ENCODE measurements at places on chromosomes 2 and 18.

- no peak for DNase-seq
Observed at GRCh38 chr2:120272763-120273481, 20.3 kb downstream of the RALB start.

DNA sequence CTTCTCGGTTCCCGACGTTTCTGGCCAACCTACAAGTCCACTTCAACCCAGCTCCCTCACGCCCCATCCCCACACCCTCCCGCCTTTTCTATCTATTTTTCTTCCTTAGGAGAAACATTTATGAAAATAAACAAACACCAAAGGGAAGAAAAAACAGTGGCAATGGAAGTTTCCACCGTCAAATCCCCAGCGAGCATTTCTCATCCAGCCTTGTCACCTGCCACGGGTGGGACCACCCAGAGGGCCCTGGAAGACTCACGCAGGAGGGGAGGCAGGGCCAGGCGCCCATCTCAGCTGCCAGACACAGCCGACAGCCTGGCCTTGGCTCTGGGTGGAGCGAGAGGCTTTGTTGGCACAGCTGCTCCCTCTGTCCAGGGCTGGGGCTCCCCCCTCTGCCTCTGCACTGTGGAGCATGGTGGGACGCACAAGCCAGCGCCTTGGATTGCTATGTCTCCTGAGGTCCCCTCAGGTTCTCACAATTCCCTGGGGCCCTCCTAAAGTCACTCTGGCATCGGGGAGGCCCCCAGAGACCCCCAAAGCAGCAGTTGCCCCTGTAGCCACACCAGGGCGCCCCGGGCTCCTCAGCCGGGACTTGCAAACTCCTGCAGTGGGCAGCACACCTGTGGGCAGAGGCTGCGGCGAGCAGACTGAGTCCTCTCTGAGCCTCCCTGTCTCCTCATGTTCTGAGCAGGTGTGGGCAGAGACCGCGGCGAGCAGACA is 395.7 kb upstream of the SALL3 start:
- DNase-seq = no peak

GRCh38 chr2:43905371-43905803 is 66.6 kb downstream of the ABCG8 start:
- DNase-seq = no peak

DNA sequence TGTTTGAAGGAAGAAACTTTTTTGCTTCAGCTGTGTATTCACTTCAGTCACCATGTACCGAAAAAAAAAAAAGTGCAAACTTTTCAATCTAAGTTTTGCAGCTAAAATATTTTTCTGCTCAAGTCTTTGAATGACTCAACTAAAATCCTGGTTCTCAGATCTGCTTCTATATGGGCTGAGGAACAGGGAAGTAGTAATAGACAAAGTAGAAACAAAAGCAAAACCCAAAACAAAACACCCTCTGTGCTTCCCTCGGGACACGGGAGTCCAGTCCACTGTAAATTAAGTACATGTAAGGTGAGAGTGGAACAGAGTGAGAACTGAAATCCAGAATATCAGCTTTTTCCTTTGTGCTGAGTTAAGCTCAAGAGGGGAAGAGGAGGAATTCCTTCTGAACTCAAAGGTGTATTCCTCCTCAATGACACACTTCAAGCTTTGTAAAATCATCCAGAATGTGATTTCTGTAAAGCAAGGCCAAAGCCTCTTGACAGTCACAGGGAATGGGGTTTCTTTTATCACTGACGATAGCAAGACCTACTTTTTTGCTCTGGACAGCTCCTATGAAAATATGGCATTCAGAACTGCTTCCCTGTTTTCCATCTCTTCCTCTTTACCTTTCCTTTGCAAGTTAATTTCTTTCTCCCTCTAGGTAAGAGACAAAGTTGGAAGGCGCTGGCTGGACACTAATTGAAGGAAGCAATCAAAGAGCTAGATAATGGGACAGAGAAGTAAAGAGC is 433.5 kb upstream of the MMADHC start:
- no peak for DNase-seq

DNA sequence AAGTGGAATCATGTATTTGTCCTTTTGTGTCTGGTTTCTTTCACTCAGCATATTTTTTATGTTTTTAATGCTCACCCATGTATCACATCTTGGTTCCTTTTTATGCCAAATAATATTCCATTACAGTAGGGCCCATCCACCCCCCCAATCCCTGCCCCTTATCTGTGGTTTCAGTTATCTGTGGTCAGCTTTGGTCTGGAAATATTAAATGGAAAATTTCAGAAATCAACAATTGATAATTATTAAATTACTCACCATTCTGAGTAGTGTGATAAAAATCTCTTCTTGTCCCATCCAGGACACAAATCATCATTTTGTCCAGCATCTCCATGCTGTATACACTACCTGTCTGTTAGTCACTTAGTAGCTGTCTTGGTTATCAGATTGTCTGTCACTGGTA is 66.7 kb downstream of the BIRC6 start:
- DNase-seq = no peak

- DNase-seq = no peak
Observed at GRCh38 chr2:45510701-45511420, 100.2 kb downstream of the SRBD1 start.

- DNase-seq = no peak
Observed at GRCh38 chr18:23433360-23433759, 19.7 kb upstream of the RIOK3 start.

DNA sequence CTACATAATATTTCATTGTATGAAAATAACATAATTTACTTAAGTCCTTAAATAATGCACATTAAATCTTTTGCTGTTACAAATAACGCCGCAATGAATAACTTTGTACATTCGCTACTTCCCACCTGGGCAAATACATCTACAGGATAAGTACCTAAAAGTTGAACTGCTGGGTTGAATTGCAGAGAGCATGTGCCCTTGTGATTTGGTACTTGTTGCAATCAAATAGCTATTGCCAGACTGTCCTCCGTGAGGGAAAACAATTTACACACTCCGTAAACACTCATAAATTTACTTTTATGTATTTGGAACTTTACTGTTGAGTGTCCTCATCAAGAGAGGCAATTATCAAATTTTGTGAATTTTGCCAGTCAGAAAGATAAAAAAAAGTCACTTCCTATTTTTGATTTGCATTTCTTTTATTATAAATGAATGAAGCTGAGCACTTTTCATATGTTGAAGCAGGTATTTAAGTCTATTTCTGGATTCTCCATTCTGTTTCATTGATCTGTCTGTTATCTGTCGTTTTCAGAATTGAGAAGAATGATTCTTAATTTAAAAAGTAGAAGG is 140.8 kb upstream of the SERTAD2 start:
- no peak for DNase-seq

DNA sequence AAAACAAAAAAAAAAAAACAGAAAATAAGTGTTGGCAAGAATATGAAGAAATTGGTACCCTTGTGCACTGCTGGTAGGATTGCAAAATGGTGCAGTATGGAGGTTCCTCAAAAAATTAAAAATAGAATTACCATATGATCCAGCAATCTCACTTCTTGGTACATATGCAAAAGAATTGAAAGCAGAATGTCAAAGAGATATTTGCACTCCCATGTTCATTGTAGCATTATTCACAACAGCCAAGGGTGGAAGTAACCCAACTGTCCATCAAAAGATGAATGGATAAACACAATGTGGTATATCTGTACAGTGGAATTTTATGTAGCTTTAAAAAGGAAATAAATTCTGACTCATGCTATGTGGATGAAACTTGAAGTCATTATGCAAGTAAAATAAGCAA is 72.8 kb upstream of the POU3F3 start:
- no peak for DNase-seq

- no peak for DNase-seq
Observed at GRCh38 chr18:2444201-2444875, 127.0 kb downstream of the METTL4 start.

GRCh38 chr2:38466876-38467767 is 90.0 kb upstream of the ATL2 start:
- no peak for DNase-seq

All from CD4-positive, alpha-beta T cell treated with Interleukin-2 at 100 ng/mL for 4 hours (primary cell).